ENCODE measurements at places on chromosomes 11 and 22.

GRCh38 chr11:105648762-105649161, 38.9 kb downstream of the GRIA4 start:
- no peak overlapping the region for H3K27ac ChIP-seq
- ATAC-seq = no peak
- H3K36me3 ChIP-seq = no peaks in the 10 kb centered on the region
- no peak overlapping the region for H3K4me3 ChIP-seq

GRCh38 chr11:107999759-108000455, 8.8 kb upstream of the CUL5 start:
- peaks cover 12% of the 10 kb centered on the region for H3K27me3 ChIP-seq
- no peaks in the 10 kb centered on the region for H3K36me3 ChIP-seq
- peak; percentile 49 for ATAC-seq
- no peaks in the 10 kb centered on the region for H3K4me1 ChIP-seq
- no peak overlapping the region for H3K27ac ChIP-seq

- no peak overlapping the region for H3K27ac ChIP-seq
- no peak for ATAC-seq
- no peaks in the 10 kb centered on the region for H3K27me3 ChIP-seq
- peaks cover 5% of the 10 kb centered on the region for H3K4me1 ChIP-seq
- no peaks in the 10 kb centered on the region for H3K36me3 ChIP-seq
These were observed 10.5 kb downstream of the NUCB2 start for GRCh38 chr11:17287058-17287457.

DNA sequence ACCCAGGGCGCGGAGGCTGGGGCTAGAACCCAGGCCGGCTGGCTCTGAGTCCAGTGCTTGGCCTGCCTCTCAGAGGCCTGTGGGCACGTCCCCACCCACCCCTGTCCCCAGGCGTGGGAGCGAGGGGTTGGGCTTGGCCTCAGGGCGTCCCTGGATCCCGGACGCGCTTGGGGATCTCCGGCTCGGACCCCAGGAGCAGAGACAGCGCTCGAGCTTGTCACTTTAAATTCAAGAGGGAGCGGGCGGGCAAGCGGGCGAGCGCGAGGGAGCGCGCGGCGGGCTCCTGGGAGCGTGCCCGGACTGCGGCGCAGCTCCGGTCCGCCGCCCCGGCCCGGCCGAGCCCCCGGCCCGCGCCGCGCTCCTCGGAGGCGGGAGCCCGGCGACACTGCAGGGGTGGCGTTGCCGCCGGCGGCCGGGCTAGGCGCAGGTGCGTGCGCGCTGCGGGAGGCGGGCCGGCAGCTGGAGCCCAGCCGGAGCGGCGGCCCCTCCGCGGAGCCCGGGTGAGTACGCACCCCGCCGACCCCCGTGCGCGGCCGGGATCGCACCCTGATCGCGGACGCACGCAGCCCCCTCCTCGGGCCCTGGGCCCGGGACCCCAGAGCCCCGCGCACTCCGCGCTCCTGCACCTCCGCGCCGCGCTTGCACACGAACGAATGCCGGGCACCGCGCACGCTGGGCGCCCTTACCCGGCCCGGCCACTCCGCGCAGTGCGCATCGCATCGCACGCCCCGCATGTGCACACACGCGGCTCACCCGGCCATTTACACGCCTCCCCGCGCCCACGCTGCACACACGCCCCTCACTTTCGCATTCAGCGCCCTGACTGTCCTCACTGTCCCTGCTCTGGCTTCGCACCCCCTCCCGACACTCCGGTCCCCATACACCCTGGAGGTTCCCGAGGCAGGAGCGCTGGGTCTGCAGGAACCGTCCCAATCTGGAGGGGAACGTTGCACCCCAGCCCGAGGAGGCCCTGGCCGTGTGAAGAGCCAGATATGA, at the start of gene SYT12:
SYT12 (plus strand) TSS at position 174 of the 996 bp plus-strand sequence. CDS start 7,011 bp downstream, outside the sequence.
- H3K36me3 ChIP-seq = no peaks in the 10 kb centered on the region
- no peak within 1 kb of the TSS for H3K27ac ChIP-seq
- ATAC-seq = no peak
- peaks cover 18% of the 10 kb centered on the region for H3K27me3 ChIP-seq

DNA sequence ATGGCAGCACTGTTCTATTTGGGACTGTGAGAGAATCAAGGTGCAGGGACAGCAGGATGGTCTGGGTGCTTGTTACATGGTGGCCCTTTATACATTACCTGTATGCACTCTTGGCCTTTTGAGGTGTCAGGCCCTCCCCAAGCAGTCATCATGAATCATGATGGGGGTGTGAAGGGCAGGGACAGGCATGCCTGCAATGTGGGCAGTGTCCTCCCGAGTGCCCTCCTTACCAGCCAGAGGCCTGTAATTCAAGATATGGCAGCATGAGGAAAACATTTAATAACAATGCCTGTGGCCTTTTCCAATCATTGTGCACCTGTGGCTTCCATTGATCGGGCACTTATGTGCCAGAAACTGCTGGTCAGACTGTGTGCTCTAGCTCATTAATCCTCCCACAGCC, 25.5 kb upstream of the CYP2D6 start:
- H3K36me3 ChIP-seq = peaks cover 58% of the 10 kb centered on the region
- peak overlapping the region; percentile 38 for H3K27ac ChIP-seq
- H3K4me1 ChIP-seq = peaks cover 5% of the 10 kb centered on the region

GRCh38 chr11:64534391-64534801, 56.6 kb upstream of the SLC22A12 start:
- peaks cover 54% of the 10 kb centered on the region for H3K27me3 ChIP-seq
- ATAC-seq = no peak
- no peak overlapping the region for H3K27ac ChIP-seq
- H3K4me3 ChIP-seq = no peak overlapping the region
- H3K4me1 ChIP-seq = no peaks in the 10 kb centered on the region
- H3K36me3 ChIP-seq = no peaks in the 10 kb centered on the region

GRCh38 chr11:27028561-27028965, 12.1 kb upstream of the BBOX1 start:
- ATAC-seq = no peak
- H3K4me3 ChIP-seq = no peak overlapping the region
- no peaks in the 10 kb centered on the region for H3K4me1 ChIP-seq

Data from activated T-helper 17 cell treated with anti-CD3 and anti-CD28 coated beads, Interleukin-2, amount 50 U/mL, for 72 hours (primary cell).